ENCODE measurements at places on chromosomes 12 and 14.

GRCh38 chr14:55599250-55599879 lies 19.4 kb downstream of the KTN1 start:
- DNase-seq, result no peak

- no peak for DNase-seq
These were observed 72.3 kb downstream of the ANO2 start for GRCh38 chr12:5872745-5873144.

DNA sequence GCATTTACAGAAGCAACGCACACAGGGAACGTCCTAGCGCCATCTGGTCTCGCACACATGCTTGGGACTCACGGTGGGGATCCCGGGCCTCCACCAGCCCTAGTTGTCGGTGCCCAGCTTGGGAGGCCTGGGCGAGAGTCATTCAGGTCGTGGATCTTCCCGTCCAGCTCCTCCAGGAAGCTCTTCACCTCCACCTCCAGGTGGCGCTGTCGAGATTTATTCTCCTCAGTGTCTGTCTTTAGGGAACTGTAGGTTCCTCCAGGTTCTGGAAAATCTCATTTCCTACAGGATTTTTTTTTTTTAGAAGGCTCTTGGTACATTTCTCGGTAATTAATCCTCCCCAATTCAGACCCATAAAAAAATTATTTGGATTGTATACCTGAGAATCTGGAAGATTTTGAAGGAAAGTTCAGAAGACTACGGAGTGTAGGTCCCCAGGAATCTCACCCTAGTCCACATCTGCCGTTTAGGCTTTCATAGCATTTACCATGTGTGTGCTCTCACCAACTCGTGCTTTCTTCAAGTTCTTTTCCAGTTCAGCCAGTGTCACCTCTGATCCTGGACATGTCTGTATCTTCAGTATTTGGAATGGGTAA lies 910.0 kb downstream of the TMEM121 start:
- peak; percentile 38 for DNase-seq

- no peak for DNase-seq
These were observed 74.0 kb upstream of the PELI2 start for GRCh38 chr14:56044196-56044595.

DNA sequence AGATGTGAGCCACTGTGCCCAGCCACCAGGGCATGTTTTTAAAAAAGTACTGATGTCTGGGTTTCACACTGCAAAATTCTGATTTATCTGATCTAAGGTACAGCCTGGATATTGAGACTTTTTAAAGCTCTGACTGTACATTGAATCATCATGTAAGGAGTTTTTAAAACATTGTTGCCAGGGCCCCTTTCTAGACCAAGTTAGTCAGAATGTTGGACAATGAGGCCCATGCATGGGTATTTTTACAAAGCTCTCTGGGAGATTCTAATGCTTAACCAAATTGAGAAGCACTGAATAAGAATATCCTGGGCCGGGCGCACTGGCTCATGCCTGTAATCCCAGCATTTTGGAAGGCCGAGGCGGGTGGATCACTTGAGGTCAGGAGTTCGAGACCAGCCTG lies 16.7 kb downstream of the TMEM19 start:
- DNase-seq, result no peak

DNA sequence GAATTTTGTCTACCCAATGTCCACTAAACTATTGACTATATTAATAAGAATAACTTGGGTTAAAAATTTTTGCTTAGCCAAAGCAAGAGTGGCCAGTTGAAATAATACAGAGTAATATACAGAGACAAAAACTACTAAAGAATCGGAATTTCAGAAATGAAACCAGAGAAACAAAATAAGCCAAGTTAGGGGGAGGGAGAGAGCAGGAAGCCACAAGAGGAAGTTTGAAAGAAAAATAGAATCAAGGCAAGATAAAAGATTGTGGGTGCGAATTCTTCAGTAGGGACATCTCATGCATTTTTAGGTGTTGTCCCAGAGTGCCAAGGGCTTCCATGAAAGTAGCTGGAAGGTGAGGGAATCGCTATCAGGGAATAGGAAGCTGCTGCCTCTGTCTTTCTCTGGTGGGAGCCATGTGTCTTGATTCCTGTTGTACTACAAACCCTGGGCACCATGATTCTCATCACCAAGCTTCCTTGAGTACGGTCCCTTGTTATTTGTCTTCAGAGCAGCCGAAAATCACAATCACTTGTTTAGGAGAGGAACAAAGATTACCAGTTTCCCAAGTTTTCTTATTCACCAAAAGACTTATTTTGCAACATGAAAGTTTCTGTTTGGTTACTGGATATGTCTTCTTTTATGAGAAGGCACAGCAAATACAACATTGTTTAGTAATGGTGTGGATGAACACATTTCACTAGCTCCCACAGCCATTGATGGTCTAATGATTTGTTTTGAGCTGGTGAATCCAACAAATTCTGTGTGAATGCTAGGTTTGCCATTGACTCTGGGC lies 16.7 kb downstream of the NEUROD4 start:
- peak; percentile 62 for DNase-seq

DNA sequence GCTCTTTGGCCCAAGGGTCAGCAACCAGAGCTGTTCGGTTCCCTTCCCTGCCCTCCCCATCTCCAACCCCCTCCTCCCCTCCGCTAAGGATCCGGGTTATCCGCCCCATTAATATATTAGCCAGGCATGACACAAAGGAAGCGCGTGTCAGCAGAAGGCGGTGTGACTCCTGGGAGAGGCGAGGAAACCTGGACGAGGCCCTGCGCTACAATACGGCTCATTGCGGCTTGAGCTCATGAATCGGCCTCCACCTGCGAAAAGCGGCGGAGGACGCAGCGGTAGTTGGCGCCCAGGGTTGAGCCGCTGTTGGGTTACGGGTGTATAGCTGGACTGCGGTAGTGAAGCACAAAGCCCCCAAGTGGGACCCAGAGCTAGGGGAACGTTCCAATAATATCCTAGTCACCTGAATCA lies 9.9 kb downstream of the FOXA1 start:
- no peak for DNase-seq
